ENCODE measurements at places on chromosomes 5 and 9. TPM values are rescaled to one million over a fixed set of nuclear protein-coding genes. Genes with fewer than 3 reads are reported as not detected.
A peak's percentile ranks its signal among the peaks of the same experiment; 100 is the strongest.

DNA sequence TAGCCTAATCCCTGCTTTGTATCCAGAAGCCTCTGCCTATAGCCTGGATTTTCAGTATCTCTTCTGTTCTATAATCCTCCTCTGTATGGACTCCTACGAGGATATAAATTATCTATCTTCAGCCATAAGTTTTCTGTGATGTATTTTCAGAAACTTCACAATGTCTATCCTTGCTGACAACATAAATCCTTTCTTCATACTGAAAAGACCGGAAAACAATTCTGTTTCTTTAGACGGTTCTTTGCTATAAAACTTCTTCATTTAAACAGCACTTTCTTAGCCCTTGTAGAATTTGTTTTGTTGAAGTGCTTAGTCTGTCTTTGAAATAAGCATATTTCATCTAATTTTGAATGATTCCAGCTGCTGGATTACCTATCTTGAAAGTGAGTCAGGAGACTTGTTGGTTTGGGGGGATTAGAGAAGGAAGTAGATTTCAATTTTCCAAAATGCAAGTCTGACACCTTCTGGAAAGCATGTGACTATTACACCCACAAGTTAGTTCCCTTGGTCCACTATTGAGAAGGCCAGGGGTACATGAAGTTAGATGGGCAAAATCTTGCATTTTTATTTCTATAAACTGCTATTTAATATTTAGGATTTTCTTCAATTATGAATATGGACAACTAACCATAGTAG, 96.3 kb upstream of the RANBP3L start:
- no peak for DNase-seq

DNA sequence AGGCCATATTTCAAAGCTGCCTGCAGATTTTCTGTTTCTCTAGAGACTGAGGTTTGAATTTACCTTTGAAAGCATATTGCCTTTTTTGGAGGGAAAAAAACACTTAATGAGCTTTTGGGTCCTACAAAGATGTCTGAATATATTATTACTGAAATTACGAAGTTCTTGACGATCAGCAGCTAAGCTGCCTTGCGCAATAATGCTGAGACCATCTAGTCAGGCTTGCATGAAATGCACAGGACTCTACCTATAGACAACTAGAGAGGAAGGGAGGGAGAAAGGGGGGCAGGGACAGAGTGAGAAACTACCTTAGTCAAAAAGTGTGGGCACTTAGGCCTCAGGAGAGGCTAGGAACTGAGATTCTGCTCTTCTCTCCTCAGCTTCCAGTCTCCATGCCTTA, 175.9 kb upstream of the KIF2A start:
- no peak for DNase-seq

Gene BRD3
- total RNA-seq = 32.3 TPM

DNA sequence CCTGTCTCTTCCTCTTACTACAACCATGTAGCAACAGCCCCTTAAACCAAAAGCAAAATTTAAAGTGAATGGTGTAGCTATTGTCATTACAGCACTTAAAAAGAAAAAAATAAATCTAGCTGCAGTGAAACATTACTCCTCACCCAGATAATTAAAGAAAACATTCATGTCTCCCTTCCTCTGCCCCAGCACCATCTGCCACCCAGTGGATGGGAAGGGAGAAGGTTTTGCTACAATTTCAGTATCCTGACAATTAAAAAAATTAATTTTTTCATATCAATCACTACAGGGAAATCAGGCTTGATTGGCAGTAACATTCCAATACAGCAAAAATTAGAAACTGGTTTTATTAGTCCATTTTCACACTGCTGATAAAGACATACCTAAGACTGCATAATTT, 147.4 kb upstream of the PUM3 start:
- DNase-seq = no peak

DNA sequence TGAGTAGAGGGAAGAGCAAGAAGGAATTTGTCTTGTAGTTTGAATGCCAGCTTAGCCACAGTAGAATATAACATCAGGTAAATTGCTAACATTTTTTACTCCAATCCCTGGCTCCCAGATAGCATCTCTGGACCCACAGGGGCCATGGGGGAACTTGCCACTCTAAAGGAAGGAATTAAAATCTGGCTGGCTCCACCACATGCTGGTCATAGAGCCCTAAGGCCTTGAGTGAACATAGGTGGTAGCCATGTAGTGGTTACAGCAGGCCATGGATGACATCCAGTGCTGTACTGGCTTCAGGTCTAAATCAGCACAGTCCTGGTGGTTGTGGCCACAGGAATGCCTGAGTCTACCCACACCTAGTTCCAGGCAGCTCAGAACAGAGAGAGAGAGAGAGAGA, 109.9 kb upstream of the RGMB start:
- DNase-seq = no peak

DNA sequence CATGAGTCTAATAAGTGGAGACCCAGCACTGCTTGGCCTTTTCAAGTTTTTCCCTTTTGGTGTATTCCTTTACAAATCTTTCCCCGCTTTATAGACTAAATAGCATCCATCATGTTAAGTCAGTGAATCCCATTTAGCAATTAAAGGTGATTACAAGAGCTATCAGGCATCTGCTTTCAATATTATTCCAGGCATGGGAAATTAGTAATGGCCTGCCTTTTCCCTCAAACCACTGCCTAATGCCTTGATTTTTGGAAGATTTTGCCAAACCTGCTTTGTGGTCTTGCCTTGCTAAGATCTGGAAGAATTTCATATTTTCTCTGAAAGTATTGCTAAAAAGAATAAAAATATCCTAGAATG, 102.8 kb upstream of the GNA14 start:
- DNase-seq = no peak

Gene SAP30L
- 37.7 TPM for total RNA-seq

Gene NDUFS4
- 54.9 TPM for total RNA-seq

- DNase-seq = peak; percentile 85
Observed at GRCh38 chr5:6712142-6712576, 1.1 kb upstream of the TENT4A start.

DNA sequence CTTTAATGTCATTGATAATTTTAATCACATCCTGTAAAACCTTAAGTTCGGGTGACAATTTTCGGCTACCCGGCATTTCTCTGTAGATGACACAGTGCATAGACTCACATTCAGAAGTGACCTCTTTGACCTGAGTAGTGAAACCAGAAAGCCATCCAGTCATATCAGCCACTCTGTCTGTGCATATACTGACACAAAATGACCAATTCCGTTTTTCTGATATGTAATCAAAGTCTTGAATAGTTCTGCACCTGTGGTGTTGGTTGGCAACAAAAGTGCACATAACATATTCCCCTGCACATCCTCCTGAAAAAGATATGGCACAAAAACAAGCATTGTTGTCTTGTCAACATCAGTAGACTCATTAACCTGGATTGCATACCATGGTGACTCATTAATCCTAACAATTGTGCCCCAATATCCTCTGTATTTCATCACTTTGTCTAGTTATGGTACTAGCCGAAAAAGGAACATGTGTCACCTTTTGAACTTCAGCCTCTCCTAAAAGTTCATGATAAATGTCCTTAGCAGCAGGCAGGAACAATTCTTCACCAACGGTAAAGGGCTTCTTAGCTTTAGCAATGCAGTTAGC, 4.6 kb upstream of the HNRNPA0 start:
- no peak for DNase-seq

DNA sequence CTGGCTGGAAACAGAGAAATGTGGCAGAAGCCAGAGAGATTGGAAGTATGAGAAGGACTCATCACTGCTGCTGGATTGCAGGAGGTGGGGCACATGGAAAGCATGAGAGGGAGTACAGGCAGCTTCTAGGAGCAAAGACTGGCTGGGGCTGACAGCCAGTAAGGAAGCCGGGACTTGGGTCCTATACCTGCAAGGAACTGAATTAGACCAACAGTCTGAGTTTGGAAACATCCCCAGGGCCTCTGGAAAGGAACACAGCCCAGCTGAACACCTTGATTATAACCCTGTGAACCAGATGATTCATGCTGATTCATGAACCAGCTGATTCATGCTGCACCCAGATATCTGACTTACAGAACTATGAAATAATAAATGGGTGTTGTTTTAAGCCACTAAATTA, 93.4 kb downstream of the OSTF1 start:
- peak; percentile 54 for DNase-seq

DNA sequence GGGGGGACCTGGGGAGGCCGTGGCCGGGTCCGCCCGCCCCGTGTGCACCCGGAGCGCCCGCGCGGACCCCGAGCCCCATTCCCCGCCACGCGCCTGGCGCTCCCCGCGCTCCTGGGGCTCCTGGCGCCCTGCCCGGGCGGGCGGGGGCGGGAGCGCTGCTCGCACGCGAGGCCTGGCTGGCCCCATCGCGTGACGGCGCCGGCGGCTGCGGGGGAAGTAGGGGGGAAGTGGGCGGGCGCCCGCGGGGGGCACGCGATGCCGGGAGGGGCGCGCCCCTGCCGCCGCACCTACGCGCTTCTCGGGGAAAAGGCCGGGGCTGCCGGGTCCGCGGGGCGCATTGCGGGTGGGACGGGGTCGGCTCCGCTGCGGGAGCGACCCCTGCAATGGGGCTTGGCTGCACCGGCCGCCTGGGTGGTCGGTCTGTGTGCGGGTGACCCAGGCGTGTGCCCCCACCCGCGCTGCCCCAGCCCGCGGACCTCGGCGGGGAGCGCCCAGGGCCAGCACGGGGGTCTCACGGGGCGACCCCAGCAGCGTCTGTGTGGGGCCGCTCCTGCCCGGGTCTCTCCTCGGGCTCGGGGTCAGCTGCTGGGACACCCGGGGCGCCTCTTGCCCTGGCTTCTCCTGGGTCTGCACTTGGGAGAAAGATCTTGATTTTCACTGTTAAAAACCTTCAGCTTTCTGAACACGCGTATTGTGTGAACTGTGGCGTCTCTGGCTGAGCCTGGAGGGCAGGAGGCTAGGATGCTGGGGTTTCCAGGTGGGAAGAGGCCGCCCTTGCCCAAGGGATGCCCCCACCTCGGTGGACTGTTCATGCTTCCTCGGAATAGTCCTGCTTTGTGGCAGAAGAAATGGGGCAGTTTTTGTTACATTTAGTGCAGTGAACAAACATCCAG, 52.4 kb downstream of the AHRR start:
- peak; percentile 94 for DNase-seq

- DNase-seq = no peak
Observed at GRCh38 chr9:26870292-26870691, 22.3 kb downstream of the CAAP1 start.

DNA sequence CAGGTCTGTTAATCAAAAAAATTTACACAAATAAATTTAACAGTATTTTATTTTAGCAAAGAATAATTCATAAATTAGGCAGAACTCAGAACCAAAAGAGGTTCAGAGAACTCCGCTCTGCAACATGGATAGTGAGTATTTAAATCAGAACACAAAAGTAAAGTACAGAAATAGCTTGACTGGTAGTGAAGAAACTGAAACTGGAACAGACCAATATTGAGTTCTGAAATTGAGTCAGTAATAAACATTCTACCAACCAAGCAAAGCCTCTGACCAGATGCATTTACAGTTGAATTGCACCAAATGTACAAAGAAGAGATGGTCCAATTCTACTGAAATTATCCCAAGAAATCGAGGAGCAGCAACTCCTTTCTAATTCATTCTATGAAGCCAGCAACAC, 1542.8 kb downstream of the EFNA5 start:
- no peak for DNase-seq

Gene FAM221B
- not detected for total RNA-seq

Gene PCDHGA3
- total RNA-seq = 0.19 TPM

Gene BRINP1
- total RNA-seq = not detected

- DNase-seq = no peak
Observed at GRCh38 chr5:32099486-32100035, 74.6 kb downstream of the GOLPH3 start.

DNA sequence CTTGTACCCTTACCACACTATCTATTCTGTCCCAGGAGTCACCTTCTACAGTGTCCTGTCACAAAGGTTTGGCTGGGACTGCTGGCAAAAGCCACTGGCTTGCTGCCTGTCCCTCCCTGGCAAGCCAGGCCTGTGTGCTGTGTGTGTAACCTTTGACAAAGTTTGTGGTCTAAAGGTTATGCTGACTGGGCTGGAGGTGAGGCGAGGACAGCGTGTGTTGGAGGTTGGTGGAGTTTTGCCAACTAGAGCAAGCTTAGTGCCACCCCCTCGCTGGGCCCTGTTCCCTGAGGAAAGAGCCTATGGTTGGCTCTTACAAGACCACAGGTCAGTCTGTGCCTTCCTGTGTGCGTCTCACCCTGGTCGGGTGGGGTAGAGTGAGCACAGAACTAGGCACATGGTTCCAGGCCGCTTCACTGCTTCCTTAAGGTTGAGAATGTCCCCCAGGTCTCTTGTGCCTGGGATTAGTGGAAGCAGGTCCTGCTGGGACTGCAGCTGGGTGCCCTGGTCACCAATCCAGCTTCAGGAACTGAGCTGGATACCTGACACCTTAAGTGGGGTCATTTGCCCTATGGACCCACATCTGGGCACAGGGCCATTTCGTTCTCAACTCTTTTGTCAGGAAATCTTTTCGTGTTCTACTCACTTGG, 152.2 kb downstream of the GADD45G start:
- DNase-seq = no peak

DNA sequence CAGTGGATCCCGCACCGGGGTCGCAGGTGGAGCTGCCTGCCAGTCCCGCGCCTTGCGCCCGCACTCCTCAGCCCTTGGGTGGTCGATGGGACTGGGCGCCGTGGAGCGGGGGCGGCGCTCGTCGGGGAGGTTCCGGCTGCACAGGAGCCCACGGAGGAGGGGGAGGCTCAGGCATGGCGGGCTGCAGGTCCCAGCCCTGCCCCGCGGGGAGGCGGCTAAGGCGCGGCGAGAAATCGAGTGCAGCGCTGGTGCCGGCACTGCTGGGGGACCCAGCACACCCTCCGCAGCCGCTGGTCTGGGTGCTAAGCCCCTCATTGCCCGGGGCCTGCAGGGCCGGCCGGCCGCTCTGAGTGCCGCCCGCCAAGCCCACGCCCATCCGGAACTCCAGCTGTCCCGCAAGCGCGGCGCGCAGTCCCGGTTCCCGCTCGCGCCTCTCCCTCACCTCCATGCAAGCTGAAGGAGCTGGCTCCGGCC, 120.6 kb upstream of the MEF2C start:
- DNase-seq = no peak

Gene PLK2
- 25.6 TPM for total RNA-seq

DNA sequence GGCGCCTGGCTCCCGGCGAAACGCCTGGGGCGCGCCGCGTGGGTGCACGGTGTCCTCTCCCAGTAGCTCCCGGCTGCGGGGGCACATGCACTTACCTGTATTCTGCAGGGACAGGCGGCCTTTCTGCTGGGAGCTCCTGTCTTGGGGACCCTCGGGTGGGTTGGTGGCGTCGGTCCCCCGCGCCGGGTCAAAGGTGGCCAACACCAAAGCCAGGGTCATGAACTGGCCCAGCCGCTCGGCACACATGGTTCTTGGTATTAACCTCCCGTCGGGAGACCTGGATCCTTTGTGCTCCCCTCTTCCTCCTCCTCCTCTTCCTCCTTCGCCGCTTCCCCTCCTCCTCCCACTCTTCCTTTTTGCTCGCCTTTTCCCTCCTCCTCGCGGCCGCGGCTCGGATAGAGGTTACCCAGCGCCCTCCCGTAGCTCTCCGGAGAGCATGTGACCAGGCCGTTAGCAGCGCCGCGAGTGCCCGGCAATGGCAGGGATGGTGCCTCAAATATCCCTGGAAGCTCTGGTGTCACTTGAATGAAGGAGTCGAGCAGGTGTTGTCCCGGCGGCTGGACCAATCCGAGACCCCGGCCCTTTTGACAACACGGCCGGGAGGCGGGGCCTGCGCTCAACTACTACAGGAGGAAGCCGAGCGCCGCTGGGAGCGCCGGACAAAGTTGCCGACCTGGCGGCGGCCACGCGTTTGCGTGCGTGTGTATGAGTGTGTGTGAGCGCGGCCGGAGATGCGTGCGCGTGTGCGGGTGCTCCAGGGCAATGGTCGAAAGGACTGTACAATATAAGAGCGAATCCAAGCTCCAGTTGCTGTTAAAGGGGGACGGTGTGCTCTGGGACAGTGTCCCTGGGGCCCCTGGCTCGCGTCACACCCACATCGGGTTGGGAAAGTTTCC, at the start of gene STC2:
Gene STC2, minus strand, starts transcription at position 467 of the 896 bp plus-strand sequence. Its CDS starts 221 bp downstream, at position 246.
- DNase-seq = peak; percentile 94

Gene SLC34A1
- not detected for total RNA-seq

GRCh38 chr5:86623785-86624483, 6.2 kb downstream of the COX7C start:
- no peak for DNase-seq

Measured in activated CD4-positive, alpha-beta T cell treated with anti-CD3 and anti-CD28 coated beads, Interleukin-2, amount 10 ng/mL, durations not matched to agents 24 days and 14 days (primary cell).